ENCODE measurements at places on chromosomes 6 and 20.

GRCh38 chr6:49546331-49546730 lies 4.1 kb upstream of the C6orf141 start:
- DNase-seq, result no peak
- no peak overlapping the region for H3K27ac ChIP-seq
- H3K27me3 ChIP-seq, result peaks cover 48% of the 10 kb centered on the region
- H3K4me3 ChIP-seq, result no peak overlapping the region
- H3K4me1 ChIP-seq, result peaks cover 5% of the 10 kb centered on the region
- H3K36me3 ChIP-seq, result no peaks in the 10 kb centered on the region

GRCh38 chr6:88246654-88247053 lies 80.5 kb upstream of the CNR1 start:
- H3K4me3 ChIP-seq, result no peak overlapping the region
- no peak for DNase-seq
- no peaks in the 10 kb centered on the region for H3K36me3 ChIP-seq
- H3K27ac ChIP-seq, result no peak overlapping the region
- H3K4me1 ChIP-seq, result no peaks in the 10 kb centered on the region

GRCh38 chr6:72828904-72829303 lies 207.0 kb downstream of the KCNQ5 start:
- H3K4me1 ChIP-seq, result peaks cover 28% of the 10 kb centered on the region
- no peak overlapping the region for H3K4me3 ChIP-seq
- H3K27me3 ChIP-seq, result no peaks in the 10 kb centered on the region
- H3K36me3 ChIP-seq, result peaks cover 28% of the 10 kb centered on the region
- H3K27ac ChIP-seq, result no peak overlapping the region
- DNase-seq, result no peak

DNA sequence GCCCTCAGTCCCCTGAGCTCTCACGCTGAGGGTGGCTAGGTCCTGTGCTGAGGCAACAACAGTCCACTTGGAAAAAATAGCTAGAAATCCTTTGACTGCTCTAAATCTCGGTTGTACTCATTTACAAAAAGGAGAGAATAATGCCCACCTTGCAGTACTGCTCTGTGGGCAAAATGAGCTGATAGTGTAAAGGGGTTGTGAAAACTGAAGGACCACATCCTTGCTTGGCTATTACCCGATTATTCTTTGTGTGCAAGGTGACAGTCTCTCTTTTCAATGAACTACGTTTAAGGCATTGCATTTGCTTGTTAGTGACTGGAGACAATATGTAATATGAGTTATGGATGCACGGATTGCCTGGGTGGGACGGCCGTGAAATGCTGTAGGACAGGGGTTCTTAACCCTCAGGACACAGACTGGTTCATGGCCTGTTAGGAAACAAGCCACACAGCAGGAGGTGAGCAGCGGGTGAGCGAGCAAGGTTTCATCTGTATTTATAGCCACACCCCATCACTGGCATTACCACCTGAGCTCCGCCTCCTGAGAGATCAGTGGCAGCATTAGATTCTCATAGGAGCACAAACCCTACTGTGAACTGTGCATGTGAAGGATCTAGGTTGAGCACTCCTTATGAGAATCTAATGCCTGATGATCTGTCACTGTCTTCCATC lies 14.6 kb downstream of the SAMD3 start:
- H3K4me3 ChIP-seq, result no peak overlapping the region
- H3K27me3 ChIP-seq, result no peaks in the 10 kb centered on the region
- H3K27ac ChIP-seq, result no peak overlapping the region
- no peak for DNase-seq
- H3K36me3 ChIP-seq, result peaks cover 34% of the 10 kb centered on the region

GRCh38 chr6:105015482-105015881 lies 58.6 kb downstream of the LIN28B start:
- H3K4me1 ChIP-seq, result no peaks in the 10 kb centered on the region
- no peak overlapping the region for H3K4me3 ChIP-seq
- no peak for DNase-seq
- no peaks in the 10 kb centered on the region for H3K36me3 ChIP-seq

GRCh38 chr20:58675641-58676040 lies 17.0 kb upstream of the NPEPL1 start:
- peaks cover 18% of the 10 kb centered on the region for H3K36me3 ChIP-seq
- H3K4me1 ChIP-seq, result peaks cover 3% of the 10 kb centered on the region
- no peak for DNase-seq
- no peak overlapping the region for H3K27ac ChIP-seq

GRCh38 chr20:35478804-35479472 lies 23.5 kb downstream of the CEP250 start:
- H3K27me3 ChIP-seq, result no peaks in the 10 kb centered on the region
- H3K4me1 ChIP-seq, result no peaks in the 10 kb centered on the region
- no peak overlapping the region for H3K27ac ChIP-seq
- H3K4me3 ChIP-seq, result no peak overlapping the region

DNA sequence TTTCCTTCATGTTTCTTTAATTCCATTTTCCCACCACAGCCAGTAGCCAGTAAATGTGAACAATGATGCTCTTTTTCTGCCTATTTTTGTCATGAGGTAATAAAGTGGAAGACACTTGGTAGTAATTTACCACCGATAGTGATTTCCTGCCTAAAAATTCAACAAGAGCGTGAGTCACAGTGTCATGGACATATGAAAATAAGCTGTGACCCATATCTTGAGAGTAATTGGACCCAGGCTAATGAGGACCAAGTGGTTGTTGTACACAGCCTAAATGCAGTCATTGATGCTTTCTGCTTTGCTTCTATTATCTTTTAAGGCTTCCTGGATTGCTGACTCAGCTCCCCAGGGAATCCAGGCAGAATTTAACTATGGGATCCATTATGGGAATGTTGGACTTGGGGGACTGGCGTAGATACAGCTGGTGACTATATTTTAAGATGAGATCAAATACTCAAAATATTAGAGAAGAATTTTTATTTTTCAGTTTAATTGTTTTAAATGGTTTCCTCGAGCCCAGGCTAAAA lies 265.9 kb upstream of the FERMT1 start:
- no peak overlapping the region for H3K27ac ChIP-seq
- no peaks in the 10 kb centered on the region for H3K27me3 ChIP-seq
- H3K4me3 ChIP-seq, result no peak overlapping the region
- H3K4me1 ChIP-seq, result no peaks in the 10 kb centered on the region
- no peak for DNase-seq

- no peak for DNase-seq
- H3K4me1 ChIP-seq, result no peaks in the 10 kb centered on the region
- H3K36me3 ChIP-seq, result no peaks in the 10 kb centered on the region
- H3K27me3 ChIP-seq, result no peaks in the 10 kb centered on the region
- no peak overlapping the region for H3K27ac ChIP-seq
These were observed 169.1 kb upstream of the PTCHD4 start for GRCh38 chr6:48280035-48280620.

DNA sequence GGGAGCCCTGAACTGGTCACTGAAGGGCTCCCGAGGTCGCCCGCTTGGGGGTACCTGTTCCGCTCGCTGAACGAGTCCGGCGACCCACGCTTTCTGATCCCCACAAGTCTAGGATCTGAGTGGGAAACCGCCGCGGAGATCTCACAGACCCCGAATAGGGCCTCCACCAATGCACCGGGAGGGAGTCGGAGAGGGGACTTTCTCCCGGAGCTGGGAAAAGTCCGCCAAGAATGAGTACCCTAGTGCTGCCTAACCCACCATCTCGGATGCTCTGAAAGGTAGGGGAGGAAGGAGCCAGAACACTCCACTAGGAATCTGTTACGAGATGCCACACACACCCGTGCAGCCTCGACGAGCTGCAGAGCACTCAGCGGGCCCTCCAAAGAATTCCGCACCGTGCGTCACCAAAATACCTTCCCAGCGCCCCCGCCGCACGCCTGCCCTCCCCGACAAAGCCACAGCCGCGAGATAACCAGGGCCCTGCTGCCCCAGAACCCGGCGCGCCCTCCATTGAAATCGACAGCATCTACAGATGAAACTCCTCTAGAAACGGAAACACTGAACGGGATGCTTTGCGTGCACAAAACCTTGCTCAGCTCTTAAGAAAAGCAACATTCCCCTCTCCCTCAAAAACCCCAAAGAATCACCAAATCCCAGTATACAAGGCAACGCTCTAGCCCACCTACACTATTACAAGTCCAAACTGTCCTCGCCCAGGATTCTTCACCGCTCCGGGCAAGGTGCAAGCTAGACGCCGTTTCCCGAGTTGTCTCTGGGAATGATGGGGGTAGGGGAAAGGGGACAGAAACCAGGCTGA lies 686 bp downstream of the COL12A1 start:
- H3K4me1 ChIP-seq, result peaks cover 53% of the 10 kb centered on the region
- H3K27ac ChIP-seq, result no peak overlapping the region
- no peaks in the 10 kb centered on the region for H3K36me3 ChIP-seq
- DNase-seq, result no peak
- peaks cover 91% of the 10 kb centered on the region for H3K27me3 ChIP-seq
- peak overlapping the region; percentile 58 for H3K4me3 ChIP-seq

DNA sequence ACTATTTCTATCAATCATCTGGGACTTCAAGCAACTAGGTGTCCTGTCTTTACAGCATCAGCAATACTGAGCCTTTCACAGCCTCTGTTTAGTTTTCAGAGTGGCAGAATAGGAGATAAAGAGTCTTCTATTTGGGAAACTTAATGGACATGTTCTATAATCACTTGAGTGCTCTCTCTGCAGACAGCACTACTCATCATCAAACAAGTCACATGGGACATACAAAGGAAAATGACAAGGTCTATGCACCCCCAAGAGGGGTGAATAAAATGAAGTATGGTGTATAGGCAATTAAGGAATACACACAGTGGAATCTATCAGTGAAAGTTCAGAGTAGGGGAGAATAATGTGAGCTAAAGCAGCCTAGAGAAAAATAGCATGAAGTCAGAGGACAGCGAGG lies 237.8 kb upstream of the THEMIS start:
- no peaks in the 10 kb centered on the region for H3K27me3 ChIP-seq
- no peak overlapping the region for H3K27ac ChIP-seq
- H3K4me1 ChIP-seq, result peaks cover 6% of the 10 kb centered on the region

DNA sequence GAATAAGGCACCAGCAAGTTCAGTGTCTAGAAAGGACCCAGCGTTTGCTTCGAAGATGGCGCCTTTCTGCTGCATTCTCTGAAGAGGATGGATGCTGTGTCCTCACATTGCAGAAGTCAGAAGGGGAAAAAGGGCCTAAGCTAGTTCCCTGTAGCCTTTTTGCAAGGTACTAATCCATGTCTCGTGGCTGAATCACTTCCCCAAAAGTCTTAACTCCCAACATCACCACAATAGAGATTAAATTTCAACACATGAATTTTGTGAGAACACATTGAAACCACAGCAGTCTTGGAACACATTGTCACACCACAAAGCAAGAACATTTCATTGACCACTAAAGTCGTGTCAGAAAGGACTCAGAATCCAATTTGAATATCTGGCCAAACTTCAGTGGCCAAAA lies 42.1 kb downstream of the KLHL31 start:
- peaks cover 2% of the 10 kb centered on the region for H3K4me1 ChIP-seq
- no peak overlapping the region for H3K27ac ChIP-seq
- H3K27me3 ChIP-seq, result peaks cover 1% of the 10 kb centered on the region

GRCh38 chr20:17934141-17934862 lies 34.3 kb downstream of the SNX5 start:
- no peaks in the 10 kb centered on the region for H3K36me3 ChIP-seq
- peaks cover 10% of the 10 kb centered on the region for H3K4me1 ChIP-seq
- H3K27ac ChIP-seq, result no peak overlapping the region
- H3K27me3 ChIP-seq, result no peaks in the 10 kb centered on the region
- DNase-seq, result no peak

DNA sequence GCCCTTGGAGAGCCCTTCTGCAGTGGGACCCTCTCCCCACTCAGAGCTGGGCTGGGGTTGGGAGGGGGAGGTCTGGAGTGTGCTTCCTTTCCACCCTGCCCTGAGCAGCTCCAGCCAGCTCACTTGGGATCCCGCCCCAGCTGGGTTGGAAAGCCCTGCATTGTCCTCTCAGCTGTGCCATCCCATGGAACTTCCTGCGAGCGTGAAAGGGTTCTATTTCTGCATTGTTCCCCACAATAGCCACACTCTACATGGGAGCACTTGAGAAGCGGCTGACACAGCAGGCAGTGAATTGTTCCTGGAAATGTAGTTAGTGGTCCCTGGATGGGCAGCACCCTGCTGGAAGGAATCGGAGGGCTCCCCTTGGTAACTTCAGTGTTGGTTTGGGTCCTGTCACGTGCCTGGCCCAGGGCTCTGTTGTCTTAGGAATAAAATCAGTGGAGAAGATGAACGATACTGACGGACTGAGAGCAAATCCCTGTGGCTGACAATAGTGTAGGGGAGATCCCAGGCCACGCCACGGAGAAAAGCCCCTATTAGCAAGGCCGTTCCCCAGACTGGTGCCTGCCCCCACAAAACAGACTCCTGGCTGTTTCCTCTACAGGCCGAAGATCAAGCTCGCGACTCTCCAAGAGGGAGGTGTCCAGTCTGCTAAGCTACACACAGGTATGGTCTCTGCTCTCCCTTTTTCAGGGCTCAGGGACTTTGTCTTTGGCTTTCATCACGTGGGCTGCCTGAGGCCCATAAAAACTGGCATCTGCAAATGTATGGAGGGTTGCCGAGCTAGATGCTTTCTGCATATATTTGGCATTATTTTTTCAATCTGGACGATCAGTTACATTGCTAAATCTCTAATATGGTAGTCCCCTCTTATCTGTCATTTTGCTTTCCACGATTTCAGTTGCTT lies 18.8 kb downstream of the DNMT3B start:
- H3K27me3 ChIP-seq, result no peaks in the 10 kb centered on the region
- no peaks in the 10 kb centered on the region for H3K36me3 ChIP-seq

GRCh38 chr20:38935967-38936407 lies 9.8 kb downstream of the FAM83D start:
- H3K27me3 ChIP-seq, result no peaks in the 10 kb centered on the region
- no peak overlapping the region for H3K4me3 ChIP-seq
- no peak for DNase-seq
